Ovary (tissue), 10 donors: ENCODE measurements at places on chromosomes 3 and 15.

GRCh38 chr3:129442947-129443346, 2.9 kb downstream of the IFT122 start:
- DNase-seq, result no peak

DNA sequence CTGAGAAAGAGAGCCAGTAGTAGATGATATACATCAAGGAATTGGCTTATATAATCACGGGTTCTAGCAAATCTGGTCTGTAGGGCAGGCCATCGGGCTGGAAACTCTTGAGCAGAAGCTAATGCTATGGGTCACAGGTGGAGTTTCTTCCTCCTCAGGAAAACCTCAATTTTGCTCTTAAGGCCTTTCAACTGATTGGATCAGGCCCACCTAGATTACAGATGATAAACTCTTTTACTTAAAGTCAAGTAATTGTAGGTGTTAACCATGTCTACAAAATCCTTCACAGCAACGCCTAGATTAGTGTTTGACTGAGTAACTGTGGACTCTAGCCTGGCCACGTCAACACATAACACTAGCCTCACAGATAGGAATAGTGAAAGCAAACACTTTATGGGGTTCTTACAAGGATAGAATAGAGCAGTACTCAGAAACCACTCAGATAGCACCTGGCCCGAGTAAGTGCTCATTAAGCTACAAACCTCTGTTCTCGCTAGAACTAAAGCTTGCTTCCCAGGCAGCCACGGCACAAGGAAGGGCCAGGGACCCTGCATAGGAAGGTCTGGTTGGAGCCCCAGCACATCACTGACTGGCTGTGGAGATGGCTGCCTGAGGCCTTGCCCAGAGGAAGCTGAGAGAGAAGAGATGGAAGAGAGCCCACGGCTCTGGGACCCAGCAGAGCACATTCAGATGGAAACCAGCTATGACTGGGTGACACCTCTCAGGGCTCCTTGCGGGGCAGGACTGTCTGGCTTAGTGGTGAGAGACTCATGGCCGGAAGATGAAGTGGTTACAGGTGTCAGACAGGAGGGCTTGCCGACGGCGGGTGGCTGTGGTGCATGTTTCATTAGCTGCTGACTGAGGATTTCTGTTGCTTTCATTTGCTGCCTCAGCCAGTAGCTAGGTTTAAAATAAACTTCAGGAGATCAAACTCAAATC, 202.5 kb upstream of the TLE3 start:
- no peak for DNase-seq

GRCh38 chr3:62421207-62421606, 47.9 kb upstream of the FEZF2 start:
- DNase-seq, result no peak

GRCh38 chr3:147119989-147120388, 286.4 kb downstream of the ZIC4 start:
- DNase-seq, result no peak

DNA sequence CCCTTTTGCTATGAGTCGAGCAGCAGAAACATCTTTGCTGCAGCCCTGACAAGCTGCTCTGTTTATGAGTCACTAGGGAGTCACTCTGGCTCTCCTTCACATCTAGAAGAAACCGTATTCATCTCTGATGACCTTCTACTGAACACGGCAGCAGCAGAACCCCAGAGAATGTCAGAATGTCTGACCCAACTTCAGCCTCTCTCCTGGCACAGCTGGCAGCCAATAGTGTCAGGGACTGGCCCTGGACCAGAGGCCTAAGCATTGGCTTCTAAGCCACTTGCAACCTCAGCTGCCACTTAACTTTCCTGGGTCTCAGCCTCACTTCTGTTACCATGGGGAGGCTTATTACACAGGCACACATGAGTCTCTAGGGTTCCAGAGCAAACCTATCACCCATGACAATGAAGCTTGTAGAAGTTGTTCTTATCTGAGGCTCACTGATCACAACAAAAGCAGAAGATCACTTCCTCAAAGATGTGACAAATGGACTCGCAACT, 184.1 kb upstream of the TLE3 start:
- DNase-seq, result no peak

GRCh38 chr15:82875411-82876003, 66.1 kb downstream of the WHAMM start:
- DNase-seq, result no peak

- no peak for DNase-seq
Observed at GRCh38 chr3:179100652-179101051, 29.0 kb upstream of the ZMAT3 start.

DNA sequence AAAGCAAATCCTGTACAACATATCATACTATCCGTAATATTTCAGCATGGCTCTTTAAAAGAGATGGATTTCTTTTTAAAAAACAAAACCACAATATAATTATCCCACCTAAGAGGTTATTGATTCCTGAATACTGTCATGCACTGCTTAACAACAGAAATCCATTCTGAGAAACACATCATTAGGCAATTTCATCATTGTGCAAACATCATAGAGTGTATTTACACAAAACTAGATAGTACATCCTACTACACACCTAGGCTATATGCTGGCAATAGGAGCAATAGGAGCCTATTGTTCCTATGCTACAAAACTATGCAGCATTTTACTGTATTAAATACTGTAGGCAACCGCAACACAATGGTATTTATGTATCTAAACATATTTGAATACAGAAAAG, 242.0 kb downstream of the NEK10 start:
- no peak for DNase-seq

DNA sequence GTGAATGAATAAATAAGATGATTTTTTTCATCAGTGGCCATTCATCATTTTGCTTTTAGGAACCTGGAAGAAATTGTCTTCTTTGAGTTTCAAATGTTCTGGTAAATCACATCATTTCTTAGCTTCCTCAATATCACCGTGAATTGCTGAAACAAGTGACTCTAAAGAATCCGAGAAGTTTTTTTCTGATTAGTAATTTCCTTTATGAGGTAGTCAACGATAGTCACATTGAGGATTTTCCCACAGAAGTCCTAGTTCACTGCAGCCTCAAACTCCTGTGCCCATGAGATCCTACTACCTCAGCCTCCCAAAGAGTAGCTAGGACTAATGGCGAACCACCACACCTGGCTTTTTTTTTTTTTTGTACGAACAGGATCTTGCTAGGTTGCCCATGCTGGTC, 3.6 kb upstream of the TMPRSS7 start:
- no peak for DNase-seq

DNA sequence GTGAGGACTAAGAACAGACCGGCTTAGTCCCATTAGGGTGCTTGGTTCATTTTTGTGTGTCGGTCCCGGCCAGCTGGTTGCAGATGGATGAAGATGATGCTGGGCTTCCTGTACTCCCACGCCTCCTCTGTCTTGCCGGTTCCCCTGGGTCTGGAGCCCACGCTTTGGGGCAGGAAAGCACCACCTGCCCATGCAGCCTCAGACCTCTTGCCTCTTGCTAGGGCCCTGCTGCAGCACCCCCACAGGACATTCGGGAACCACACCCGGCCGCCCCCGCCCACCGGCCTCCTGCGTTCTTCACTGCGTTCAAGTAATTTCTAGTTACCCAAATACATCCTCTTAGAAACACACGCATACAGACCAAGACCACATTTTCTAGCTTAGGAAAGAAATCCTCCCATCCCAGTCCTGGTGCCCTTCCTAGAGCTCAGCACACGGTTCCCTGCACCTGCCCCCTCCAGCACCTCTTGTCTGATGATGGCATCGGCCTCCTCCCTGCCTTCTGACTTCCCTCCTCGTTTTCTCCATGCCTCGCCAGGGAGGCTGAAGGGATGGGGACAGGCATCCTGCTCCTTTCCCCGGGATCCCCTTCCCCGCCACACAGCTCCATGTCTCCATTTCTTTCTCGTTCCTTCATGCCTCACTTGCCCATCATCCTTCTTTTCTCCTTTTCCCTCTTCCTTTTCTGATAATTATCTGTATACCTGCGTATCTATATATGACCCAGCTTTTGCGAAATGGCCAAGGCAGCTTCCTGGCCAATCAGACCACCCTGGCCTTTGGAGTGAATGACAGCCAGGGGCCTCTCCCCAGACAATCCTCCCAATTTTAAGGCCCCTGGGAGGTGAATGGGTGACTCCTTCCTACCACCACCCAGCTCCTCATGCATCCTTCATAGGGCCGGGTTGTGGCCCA, 30.9 kb downstream of the FAM3D start:
- no peak for DNase-seq
